Left renal cortex interstitium (tissue), 4 donors: ENCODE measurements at places on chromosomes 7 and 10. TPM values are rescaled to one million over a fixed set of nuclear protein-coding genes. Genes with fewer than 3 reads are reported as not detected.

DNA sequence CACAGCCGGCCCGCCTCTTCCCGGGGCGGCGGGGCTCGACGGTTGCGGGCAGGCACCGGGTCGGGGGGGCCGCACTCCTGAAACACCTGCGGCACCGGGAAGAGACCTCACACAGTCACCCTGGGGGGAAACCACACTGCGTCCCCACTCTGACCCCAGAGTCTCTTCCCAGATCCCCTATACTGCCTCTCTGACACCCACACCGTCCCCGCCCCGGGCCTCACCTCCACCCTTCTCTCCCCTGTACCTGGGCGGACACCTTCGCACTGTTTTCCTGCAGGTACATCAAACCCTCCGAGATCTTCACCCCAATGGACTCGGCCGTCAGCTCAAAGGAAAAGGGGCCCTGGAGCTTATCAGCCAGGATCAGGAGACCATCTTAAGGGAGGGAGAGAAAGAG is 3.4 kb upstream of the GAL3ST4 start:
- no peak for DNase-seq

DNA sequence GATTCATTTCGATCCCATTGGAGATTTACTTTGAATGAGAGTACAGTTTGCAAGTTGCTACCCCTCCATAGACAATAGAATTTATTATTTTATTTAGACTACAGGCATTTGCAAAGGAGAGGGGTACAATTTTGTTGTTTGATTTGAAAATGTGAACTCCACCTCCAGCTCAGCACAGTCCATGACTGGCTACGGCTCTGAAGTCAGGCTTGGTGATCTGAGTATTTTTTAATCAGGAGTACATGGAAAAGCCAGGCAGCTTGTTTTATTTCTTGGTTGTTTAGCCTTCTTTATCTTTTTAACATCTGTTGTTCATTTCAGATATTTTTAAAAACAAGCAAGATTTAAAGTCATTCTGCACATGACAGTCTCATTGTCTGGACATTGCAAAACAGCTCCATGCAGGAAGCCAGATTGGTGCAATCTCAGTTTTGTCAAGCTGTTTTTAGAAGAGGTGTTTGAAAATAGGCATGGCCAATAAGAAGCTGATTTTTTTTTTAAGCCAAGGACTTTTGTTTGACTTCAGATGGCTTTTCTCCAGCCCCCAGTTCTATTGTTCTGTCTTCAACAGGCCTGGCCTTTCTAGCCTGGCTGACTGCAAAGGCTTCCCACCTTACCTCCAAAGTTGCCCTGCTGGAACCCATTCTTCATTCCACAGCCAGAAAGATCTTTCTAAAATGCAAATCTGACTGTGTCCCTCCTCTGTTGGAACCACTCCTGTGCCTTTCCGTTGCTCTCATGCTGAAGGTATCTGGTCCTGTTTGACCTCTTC is 12.2 kb downstream of the PLXDC2 start:
- DNase-seq = no peak

GRCh38 chr7:107959527-107959898 is 43.4 kb downstream of the LAMB1 start:
- no peak for DNase-seq

DNA sequence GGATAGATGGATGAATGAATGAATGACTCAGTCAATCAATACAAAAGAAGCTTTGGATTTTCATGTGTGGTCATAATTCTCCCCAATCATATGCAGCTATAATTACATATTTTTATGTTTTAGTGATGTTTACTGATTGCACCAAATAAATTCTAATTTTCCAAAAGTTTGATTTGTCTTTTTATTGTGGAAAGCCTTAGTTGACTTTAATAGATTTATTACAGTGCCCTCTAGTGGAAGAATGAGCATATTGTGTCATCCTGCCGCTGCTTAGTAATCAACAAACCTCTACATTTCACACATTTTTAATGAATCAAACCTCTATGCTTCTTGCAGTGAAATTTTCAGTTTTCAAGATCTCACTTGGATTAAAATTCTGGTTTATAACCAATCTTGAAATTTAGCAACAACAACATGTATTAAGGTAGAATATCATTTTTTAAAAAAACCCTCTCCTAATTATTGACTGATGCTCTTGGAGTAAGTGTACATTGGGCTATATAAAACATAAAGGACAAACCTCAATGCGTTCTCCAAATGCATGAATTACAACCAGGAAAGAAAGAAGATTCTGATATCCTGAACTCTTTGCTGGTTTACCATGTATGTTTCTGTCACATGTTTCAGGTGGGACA is 55.6 kb upstream of the PNLIP start:
- DNase-seq = no peak

GRCh38 chr7:157952841-157953645 is 616.2 kb downstream of the DNAJB6 start:
- DNase-seq = no peak

- DNase-seq = no peak
Observed at GRCh38 chr10:115761166-115761565, 511.8 kb downstream of the GFRA1 start.

DNA sequence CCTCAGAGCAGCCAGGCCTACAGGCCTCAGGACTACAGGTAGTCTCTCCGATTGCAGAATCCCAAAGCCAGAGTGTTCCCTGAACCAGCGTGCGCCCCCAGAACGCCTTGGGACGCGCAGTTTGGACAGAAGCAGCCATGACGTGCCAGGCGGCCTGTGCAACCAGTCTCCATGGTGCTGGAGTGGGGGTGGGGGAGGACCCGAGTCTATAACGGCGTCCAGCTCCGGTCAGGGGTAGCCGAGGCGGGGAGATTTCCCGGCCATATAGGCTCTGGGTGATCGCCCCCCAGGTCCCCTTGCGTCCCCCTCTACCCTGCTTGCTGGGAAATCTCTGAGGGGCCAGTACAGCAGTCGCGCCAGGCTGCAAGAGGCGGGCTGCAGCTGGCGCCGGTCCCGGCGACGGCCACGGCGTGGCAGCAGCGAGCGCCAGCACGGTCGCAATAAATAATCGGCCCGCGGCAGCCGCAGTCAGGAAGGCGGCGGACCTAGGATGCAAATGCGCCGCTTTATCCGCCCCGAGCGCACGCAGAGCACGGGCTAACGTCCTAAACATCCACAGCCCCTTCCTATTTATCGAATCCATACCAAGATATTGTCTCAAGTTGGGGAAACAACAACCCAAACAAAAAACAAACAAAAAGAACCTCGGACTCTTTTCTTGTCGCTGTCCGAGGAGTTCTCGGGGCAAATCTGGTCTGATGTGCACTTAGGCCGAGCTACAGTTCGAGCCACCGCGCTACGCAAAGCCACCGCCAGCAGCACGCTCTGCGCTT is 1.6 kb downstream of the HOXA3 start:
- DNase-seq = no peak

DNA sequence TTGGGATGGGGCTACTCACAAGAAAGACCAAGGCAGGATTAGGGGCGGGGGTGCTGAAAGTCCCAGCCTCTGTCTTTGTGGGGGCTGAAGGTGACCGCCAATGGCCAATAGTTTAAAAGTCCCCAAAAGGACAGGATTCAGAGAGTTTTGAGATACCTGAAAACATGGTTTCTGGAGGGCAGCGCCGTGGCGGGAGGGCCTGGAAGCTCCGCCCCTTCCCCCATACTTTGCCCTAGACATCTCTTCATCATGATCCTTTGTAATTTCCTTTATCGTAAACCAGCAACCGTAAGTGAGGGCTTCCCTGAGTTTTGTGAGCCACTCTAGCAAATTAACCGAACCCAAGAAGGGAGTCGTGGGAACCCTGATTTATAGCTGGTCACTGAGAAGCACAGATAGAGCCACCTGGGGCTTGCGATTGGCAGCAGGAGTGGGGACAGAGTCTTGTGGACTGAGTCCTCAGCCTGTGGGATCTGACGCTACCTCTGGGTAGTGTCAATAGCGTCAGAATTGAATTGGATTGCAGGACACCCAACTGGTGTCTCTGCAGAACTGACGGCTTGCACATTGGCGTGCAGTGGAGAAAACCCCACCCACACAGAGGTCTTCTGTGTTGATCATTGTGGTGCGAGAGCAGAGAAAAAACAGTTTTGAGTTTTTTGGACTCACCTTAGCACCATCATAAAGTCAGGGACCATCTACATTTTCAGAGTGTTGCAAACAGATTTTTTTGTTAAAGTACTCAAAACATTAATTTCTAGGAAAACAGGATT is 169.3 kb downstream of the USP6NL start:
- no peak for DNase-seq

- DNase-seq = no peak
Observed at GRCh38 chr7:28733035-28733434, 225.1 kb downstream of the TRIL start.

DNA sequence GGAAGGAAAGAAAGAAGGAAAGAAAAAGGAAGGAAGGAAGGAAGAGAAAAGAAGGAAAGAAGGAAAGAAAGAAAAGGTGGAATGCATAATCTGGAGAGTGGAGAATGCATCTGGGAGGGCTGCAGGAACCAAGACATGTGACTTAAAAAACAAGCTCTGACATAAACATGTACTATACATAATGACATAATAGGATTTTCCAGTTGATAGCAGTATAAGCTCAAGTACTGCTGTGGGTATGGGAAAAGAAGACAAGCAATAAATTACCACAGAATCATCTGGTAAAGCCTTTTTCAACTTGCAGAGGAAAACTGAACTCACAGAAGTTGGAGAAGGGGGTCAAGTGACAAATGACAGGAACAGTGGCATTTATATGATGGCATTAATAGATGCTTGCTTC is 345.9 kb downstream of the PLXDC2 start:
- DNase-seq = no peak

- no peak for DNase-seq
Observed at GRCh38 chr10:92729886-92730285, 40.1 kb downstream of the HHEX start.

UPP1 gene
- 12.3 TPM for polyA plus RNA-seq

NODAL gene
- 0.18 TPM for polyA plus RNA-seq

SPAG6 gene
- polyA plus RNA-seq = 1.0 TPM

CALHM1 gene
- polyA plus RNA-seq = 0.06 TPM
